ENCODE measurements at places on chromosomes 11 and 22.

DNA sequence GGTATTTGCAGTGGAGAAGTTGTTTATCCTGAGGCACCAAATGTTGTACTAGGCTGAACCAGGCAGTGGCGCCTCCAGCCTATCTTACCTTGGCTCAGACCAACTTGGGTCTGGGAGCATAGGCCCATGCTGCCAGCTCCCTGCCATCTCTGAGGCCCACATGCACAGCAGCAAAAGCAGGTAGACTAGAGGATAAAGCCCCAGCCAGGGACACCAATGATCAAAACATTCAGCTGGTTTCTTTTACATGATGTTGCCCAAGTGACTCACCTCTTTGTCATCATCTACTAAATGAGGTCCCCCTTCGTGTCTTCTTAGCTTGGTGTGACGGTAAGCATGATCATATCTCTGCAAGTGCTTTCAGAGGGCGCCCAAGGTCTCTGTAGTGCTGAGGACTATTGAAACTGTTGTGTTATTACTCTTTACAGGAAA lies 112.1 kb upstream of the DRD2 start:
- DNase-seq, result peak; percentile 35

DNA sequence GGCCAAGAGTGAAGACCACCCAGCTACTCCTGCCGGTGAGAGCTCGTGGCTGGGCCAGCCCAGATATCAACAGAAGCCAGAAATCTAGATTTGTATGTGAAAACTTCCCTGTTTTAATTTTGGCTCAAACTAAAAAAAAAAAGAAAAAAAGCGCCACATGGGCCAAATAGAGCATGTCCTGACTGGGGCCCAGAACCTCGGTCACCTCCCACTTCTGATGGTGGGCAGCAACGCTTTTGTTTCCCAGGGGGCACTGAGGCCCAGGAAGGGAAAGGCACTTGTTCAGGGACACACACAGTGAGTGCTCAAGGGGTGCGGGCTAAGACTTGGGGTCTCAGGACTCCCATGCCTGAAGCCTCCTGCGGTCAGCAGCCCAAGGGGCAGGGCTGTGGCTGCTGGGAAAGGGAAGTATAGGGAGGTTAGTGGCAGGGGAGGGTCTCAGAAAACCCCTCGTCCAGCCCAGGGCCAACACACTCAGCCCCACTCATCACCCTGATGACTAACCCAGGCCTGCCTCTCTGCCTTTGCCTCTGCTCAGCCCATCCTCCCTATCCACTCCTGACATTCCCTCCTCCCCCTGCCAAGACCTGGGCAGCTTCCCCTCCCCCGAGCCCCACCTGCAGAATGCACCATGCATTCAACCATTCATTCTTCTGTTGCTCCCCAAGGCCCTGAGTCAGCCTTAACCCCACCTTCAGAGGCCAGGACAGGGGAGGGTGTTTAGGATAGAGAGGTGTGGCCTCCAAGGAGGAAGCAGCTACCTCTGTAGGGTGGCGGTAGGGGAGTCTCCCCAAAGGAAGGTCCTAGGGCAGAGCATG lies 30.0 kb upstream of the TCF20 start:
- no peak for DNase-seq

- no peak for DNase-seq
Observed at GRCh38 chr11:10608584-10608983, 40.1 kb upstream of the LYVE1 start.

DNA sequence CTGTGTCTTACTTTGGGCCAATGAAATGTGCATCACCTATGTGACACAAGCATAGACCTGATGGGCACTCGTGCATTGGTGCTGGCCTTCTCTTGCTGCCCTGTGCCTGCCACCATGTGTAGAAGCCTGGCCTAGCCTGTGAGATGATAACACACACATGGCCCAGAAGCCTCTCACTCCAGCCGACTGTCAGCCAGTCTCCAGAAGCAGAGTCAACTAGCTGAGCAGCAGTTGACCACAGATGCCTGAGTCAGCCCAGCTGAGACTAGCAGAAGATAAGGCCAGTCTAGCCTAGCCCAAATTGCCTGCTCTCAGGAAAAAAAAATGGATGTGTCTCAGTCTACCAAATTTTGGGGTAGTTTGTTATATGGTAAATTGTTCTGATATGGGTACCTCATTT lies 46.2 kb downstream of the CSNK2A3 start:
- no peak for DNase-seq

DNA sequence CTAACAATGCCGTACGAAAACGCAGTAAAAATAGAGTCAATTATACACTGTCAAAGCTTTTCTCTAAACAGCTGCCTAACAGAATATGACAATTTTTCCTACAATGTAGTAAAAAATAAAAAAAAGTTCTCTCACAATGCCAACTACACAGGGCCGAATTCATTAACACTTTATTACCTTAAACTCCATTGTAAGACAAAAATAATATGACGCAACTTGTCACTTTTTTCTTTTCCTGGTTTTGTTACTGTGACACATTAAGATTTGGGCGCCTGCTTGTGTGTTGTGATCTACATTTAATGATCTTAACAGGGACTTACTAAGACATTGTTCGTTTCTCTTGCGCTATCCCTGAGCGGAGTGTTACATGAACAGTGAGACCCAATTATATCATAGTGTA lies 204.1 kb downstream of the INSC start:
- no peak for DNase-seq

- no peak for DNase-seq
Observed at GRCh38 chr22:34620161-34620560, 445.8 kb upstream of the ISX start.

DNA sequence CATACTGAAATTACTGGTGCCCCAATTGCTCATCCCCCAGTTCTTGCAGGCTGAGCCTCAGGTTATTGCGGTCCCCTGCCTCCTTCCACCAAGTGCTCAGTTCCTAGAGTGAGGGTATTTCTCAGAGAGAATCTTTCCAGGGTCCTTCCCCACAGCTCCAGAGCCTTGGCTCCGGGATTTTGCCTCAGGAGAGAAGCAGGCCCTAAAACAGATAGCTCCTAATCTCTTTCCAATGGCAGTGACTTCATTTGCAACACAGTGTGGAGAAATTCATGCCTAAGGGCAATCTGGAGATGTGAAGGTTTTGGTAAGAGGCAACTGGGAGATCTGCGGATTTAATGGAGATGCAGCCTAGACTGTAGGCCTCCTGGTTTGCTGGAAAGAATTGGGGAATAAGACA lies 2.9 kb downstream of the NF2 start:
- DNase-seq, result no peak

- DNase-seq, result no peak
Observed at GRCh38 chr11:69708736-69709401, 5.0 kb upstream of the FGF19 start.

- DNase-seq, result no peak
Observed at GRCh38 chr11:19225581-19225980, 15.2 kb downstream of the E2F8 start.

- DNase-seq, result no peak
Observed at GRCh38 chr11:74735365-74735928, 4.2 kb upstream of the CHRDL2 start.

DNA sequence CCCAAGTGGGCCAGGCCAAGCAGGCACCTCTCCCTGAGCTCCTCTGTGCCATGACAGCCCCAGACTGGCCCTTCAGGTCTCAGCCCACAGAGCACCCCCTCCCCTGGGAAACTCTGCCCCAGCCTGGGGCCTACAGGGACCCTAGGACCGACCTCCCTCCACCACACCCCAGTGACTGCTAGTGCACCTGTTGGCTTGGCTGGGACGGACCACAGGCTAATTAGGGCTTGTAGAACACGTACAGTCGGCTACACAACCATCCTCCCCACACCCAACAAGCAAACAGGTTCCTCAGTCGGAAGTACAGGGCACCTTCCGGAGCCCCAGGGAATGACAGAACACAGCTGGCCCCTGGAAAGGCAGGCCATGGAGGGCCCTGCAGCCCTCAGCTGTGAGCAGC lies 4.3 kb downstream of the SBF1 start:
- no peak for DNase-seq

DNA sequence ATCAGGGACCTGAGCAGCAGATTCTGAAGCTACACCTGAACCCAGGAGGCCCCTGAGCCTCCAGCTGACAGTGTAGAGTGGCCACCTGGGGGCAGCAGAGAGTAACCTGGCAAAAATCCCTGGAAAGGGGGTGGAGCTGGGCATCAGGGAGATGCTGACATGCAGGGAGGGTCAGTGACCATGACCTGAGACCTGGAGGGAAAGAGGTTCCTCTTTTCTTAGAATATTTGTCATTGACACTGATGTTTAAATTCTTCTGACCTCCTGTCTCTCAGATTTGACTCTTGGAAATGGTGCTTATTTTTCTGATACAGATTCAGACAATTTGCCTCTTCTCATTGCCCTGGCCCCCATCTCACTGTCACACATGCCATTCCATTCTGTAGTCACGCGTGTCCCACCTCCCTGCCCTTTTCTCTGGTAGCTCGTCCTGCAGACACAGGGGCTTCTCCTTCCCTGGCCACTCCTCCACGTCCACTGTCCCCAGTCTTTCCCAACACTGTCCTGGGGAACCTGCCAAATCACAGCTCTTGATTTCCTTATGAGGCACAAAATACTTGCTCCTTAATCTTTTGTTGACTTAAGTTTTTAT lies 117.2 kb upstream of the IGLL5 start:
- peak; percentile 47 for DNase-seq

DNA sequence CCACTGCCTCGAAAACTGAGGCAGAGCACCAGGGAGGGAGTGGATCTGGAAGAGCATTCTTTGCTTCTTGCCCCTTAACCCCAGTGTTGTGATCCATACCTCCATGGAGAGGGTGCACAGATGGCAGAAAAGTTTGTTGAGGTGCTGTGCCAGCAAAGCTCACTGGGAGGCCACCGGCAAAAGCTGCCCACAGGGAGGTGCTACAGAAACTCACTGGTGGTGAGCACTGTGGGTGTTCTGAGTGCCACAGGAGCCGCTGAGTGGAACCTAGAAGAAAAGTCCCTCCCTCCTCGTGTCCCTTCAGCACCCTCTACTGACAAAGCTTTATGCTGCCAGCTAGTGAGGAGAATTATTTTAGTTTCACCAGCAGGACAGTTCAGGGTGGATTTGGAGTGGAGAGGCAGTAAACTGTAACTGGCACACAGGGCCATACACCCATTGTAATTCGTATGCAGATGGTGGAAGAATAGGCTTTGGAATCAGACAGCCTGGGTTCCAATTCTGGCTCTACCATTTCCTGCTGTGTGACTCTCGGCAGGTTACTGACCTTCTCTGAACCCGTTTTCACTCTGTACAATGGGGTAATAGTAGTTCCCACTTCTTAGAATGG lies 84.6 kb downstream of the SWAP70 start:
- peak; percentile 84 for DNase-seq
